ENCODE measurements at places on chromosomes 2 and 18.

DNA sequence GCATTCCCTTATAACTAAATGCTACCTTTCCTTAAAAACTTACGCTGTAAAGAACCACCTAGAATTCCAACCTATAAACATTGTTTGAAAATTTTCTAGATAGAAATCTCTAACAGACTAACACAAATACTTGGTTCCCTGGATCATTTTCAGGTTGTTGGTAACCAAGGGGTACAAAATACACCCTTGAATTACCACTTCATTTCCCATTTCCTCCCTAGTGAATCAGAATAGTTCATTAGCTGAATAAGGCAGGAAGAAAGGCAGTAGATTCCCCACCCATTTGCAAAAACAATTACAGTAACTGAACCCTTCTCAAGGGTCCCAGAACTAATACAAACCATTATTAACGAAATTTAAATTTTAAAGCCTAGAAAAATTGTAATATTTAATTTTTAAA lies 5.5 kb downstream of the MEX3C start:
- DNase-seq: no peak

- DNase-seq: peak; percentile 54
Observed at GRCh38 chr2:233513953-233514655, 52.5 kb downstream of the USP40 start.

DNA sequence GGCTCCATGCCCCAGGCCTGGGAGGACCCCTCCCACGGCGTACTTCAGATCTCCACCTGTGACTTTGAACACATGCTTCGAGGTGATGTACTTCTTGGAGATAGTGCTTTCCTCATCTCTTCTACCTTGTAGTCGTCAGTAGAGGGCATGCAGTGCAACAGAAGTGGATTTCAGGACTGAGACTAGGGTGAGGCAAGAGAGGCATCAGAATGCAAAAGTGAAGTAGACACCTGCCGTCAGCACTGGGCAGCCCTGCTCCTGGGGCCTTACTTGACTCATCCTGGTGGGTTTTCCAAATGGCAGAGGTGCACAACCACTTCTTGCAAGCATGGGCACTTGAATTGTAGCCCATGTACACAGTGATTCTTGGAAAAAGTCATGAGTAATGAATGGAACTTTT lies 258.8 kb downstream of the NEDD4L start:
- no peak for DNase-seq

- DNase-seq: no peak
Observed at GRCh38 chr18:51668607-51669006, 471.1 kb upstream of the MEX3C start.

- no peak for DNase-seq
Observed at GRCh38 chr2:18927525-18928232, 338.3 kb upstream of the NT5C1B start.

DNA sequence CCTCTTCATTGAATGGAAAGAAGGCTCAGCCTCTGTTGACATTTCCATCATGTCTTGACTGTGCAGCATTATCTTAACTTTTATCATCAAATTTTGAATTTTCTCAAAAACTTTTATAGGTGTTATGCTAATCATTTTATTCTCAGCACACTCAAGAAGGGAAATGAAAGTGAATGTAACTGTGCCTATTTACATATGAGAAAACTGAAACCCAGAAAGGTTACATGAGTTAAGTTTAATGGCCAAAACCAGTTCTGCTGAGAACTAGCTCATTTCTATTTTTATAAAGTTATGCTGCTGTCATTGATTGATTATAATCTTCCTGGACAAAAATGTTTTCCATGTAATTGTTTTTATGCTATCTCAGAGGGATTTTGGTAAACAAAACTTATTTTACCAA lies 618.8 kb upstream of the NRXN1 start:
- peak; percentile 36 for DNase-seq

- peak; percentile 79 for DNase-seq
Observed at GRCh38 chr2:42169874-42170521, 845 bp downstream of the EML4 start.

DNA sequence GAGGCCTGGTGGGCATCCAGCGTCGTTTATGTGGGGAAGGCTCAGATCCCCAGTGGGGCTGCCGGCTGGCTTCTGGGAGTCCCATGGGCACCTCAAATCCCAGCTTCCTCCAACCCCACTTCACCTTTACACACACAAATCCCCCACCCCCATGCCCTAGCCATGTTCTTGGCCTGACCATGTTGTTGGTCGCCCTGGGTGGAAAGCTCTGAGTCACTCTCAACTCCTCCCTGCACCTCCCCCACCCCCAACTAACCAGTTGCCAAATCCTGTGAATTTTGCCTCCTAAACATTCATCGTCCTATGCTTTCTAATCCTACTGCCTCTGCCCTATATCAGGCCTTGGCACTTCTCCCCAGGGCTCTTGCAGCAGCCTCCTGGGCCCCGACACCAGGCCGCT lies 6.4 kb downstream of the TNS1 start:
- DNase-seq: no peak

GRCh38 chr18:44123743-44124142 lies 556.9 kb upstream of the SETBP1 start:
- DNase-seq: no peak

DNA sequence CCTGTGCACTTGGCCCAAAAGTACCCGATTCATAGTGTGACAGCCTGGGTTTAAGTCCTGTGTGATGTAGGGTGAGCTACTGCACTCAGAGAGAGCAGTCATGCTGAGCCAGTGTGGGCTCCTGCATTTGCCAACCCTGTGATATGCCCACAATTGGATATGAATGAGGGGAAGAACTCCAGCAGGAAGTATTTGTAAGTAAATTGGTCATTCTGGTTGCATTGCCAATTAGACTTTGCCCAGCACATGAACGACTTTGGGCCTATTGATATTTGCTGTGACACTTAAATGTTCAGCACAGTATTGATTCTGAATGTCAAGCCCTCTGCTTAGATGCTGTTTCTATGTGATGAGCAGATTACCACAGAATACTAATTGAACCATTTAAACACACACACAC lies 570.9 kb downstream of the PIK3C3 start:
- DNase-seq: no peak

DNA sequence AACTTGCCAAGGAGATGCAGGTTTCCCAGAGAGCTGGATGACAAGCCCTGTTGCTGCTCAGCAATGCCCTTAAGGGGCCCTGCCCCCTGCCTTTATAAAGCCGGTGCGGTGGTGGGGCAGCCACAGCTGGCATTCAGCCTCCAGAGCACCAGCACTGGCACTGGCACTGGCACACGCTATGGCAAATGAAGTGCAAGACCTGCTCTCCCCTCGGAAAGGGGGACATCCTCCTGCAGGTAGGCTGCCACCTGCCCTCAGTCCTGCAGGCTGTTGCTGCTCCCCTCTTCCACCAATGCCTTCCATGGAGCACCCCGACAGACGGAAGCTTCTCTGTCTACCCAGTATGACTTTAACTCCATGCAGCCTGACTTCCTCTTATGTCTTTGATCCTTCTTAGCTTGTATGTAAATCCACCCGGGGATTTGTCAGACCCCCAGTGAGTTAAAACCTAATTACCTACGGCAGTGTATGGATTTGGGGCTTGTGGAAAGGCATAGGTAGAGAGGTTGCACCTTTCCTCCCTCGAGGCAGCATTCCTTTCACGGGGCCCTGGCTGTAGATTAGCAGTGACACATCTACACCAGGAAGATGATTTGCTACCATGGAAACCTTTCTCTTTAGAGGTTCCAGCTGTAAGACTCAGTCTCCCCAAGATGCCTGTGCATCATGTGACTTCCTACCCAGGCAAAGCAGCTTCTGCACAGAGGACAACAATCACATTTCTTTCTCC lies at the start of gene DAPL1:
DAPL1 (plus strand) TSS at position 123 of the 730 bp plus-strand sequence; CDS start at position 179, 56 bp downstream.
- no peak for DNase-seq

DNA sequence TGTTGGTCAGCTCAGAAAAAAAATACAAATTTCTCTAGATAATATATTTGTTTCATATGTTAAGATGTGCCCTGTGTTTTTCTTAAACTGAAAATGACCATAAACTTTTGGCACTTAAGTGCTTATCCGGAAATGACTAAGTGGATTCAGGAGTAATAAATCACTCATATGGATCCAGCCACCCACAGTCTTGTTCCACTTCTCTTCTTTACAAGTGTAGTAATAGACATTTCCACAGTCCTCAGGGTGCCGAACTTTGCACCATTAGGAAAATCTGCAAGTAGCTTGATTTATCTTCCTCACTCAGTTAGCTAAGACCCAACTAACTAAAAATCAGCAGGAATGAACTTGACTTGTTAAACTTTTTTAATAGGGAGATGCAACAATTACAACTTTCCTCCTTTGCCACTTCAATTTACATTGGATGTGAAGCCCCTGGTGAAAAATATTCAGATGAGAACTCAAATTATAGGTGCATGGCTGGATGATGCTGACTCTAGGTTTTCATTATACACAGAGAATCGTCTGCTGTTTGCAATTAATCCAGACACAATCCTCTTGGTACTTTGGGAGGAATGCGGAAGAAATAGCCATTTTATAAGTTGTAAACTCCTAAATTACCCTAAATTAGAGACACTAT lies 322.5 kb downstream of the ARHGAP15 start:
- DNase-seq: no peak

GRCh38 chr2:161651547-161651946 lies 27.3 kb downstream of the SLC4A10 start:
- DNase-seq: no peak

DNA sequence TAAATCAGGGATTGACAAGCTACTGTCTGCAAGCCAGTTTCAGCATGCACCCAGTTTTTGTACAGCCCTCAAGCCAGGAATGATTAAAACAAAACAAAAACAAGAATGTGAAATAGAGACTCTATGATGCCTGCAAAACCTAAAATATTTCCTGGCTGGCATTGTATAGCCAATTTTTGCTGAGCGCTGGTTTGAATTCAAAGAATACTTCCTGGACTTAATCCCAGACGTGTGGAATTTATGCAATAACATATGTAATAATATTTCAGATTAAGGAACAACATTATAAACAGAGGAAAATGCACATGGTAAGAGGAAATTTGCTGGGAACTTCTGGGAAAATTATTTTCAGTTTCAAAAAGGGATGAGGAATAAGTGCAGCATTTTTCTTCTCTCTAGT lies 148.1 kb upstream of the RPRM start:
- no peak for DNase-seq

DNA sequence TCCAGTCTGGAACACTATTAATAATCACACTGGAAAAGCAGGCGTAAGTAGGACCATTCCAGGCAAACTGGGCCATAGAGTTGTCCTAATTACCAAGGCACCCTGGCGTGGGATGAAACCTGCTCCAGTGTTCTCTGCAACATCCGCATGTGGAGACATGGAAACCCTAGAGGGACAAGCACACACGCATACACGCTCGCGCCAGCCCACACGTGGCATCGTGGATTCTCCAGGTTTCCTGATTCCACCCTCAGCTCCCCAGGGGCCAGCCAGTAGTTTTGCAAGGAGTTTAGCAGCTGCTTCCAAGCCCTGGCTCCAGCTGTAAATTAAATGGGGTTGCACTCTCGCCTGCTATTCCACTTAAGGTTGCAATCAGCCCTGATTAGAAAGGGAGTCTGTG lies 127.7 kb downstream of the DYSF start:
- DNase-seq: no peak

- peak; percentile 15 for DNase-seq
Observed at GRCh38 chr2:102103992-102104871, 38.3 kb upstream of the IL1R1 start.

GRCh38 chr2:95274291-95275150 lies at the start of gene PROM2:
Gene PROM2, plus strand, starts transcription at chr2:95274449. Its CDS starts 137 bp downstream, at chr2:95274586.
- DNase-seq: no peak

DNA sequence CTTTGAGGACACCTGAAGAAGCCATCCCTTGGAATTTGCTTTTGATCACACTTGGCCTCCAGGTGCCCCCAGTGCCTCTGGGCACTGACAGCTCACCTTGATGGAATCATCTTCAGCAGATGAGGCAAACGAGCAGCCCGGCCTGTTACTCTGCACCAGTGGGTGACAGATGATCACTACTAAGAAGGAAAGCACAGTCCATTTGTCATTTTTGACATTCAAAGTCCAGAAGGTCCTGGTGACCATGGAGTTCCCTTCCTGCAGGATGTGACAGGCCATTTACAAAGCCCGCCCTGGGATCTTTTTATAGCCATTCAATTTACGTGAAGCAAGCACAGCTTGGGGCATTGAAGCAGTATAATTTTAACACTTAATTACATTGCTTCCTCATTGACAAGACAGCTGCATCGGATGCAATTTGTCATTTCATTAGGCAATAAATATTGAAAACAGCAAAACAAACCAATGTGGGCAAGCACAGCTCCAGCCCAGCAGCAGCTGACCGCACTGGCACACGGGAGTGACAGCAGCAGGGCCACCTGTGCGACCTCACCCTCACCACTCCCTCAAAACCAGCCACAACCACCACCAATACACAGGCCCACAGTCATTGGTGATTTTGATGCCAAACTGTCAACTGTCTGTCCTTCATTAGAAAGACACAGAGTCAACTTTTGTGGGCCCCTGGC lies 76.0 kb upstream of the SLC66A3 start:
- no peak for DNase-seq

DNA sequence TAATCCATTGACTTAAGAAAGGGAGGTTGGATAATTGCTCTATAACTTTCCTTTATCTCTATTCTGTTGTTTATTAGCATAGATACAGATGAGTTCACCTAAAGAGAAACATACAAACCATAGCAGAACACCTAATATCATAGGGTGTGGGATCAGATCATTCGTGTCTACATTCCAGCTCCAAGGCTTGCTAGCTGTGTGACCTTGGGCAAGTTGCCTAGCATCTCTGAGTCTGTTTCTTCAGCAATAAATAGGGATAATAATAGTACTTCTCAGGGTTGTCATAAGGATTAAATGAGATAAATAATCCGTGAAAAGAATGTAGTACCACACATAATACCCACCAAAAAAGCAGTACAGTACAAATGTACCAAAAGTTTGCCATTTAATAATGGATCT lies 126.2 kb downstream of the PLB1 start:
- DNase-seq: no peak

- DNase-seq: peak; percentile 85
Observed at GRCh38 chr2:219298759-219299371, 10.3 kb downstream of the PTPRN start.

GRCh38 chr2:186841940-186842339 lies 7.0 kb downstream of the ZSWIM2 start:
- DNase-seq: no peak

DNA sequence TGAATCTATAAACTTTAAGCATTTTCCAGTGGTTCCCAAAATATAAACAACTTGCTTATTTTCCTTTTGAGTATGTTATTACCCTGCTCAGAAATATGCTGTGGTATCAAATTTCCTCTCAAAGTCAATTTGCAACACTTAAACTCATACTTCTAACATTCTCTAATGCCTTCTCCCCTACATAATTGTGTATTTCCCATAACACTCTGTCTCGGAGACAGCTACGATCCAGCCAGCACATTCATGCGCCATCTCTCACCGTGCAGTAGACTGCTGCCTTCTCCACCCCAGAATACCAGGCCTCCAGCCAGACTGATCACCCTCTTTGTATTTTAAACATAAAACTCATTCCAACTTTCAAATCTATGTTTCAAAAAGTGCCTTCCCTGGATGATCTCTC lies 41.8 kb downstream of the TIMM21 start:
- no peak for DNase-seq

DNA sequence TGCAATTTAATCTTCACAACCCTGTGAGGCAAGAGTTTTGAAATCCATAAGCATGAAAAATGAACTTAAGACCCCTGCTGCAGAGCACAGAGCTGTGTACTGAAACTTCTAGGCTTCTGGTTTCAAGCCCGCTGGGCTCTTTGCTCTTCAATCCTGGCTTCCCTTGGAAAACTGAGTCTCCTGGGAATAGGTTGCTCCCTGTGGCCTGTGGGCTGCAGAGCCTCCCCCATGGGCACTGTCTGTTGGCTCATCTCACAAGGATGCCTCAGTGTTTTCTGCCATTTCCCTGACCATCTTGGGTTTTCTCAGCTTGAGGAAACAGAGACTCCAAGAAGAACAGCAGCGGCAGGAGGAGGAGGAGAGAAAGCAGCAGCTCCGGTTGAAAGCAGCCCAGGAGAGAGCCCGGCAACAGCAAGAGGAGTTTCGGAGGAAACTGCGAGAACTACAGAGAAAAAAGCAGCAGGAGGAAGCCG lies 44.5 kb downstream of the SUMO1 start:
- no peak for DNase-seq

Measured in NAMALWA (cell line).